ENCODE measurements at places on chromosomes 1 and 21. TPM values are rescaled to one million over a fixed set of nuclear protein-coding genes. Genes with fewer than 3 reads are reported as not detected.

- no peak for DNase-seq
These were observed 19.1 kb downstream of the USP48 start for GRCh38 chr1:21763694-21764419.

DNA sequence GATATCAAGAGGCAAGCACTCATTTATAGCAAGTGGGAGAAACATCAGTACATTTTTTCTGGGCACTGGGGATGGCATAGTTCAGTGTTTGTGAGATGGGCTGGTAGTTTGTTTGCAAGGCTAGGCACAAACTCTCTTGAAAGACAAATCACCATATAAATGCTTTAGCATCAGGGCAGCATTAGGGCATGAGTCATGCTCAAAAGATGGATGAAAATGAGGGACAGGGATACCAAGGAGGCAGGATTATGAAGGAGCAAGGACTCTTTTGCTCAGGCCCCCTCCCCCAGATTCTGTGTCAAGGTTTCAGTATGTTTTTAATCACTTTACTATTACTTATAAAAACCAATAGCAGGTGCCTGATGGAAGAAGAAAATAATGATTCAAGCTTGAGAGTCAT is 43.9 kb upstream of the CAMK1G start:
- DNase-seq, result no peak

Gene ATF3
- 9.9 TPM for total RNA-seq

- DNase-seq, result no peak
These were observed 25.5 kb downstream of the CD58 start for GRCh38 chr1:116545359-116545705.

- peak; percentile 14 for DNase-seq
These were observed 3.6 kb upstream of the FHAD1 start for GRCh38 chr1:15243275-15244043.

- DNase-seq, result no peak
These were observed 13.4 kb downstream of the DRAXIN start for GRCh38 chr1:11704691-11705475.

DNA sequence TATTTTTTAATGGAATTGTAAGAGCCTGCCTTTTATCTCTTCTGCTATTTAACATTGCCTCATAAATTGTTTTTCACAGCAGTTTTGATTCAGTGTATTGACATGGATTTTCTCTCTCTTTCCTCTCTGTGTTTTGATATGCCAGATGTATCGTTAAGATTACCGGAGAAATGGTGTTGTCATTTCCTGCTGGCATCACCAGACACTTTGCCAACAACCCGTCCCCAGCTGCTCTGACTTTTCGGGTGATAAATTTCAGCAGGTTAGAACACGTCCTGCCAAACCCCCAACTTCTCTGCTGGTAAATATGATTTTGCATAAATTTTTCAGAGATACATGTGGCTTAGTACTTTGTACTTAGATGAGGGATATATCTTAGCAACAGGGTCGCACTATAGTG is 23.1 kb upstream of the DYNLT5 start:
- no peak for DNase-seq

- no peak for DNase-seq
These were observed 301.2 kb downstream of the TGFB2 start for GRCh38 chr1:218646288-218646687.

GRCh38 chr1:205317311-205317917 is 4.1 kb downstream of the NUAK2 start:
- no peak for DNase-seq

Gene GIPC2
- 0.28 TPM for total RNA-seq

Gene ZNF648
- total RNA-seq, result not detected

DNA sequence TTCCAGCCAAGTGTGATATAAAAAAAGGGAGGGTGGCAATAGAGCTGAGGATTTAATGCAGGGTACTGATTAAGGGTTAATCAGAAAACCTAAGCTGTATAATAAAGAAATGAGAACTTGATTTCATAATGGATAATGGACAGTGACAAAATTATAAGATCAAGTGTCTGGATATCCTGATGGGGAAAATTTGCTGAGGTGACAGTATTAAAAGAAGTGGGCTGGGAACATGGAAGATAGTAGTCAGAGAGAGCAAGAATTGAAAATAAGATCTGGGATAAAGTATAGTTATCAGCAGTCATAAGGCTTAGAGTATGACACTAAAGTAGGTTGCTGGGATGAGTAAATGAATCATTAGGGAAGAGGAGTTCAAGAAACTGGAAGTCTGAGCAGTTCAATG is 627.3 kb upstream of the RGS18 start:
- no peak for DNase-seq

Gene CD84
- total RNA-seq, result not detected

DNA sequence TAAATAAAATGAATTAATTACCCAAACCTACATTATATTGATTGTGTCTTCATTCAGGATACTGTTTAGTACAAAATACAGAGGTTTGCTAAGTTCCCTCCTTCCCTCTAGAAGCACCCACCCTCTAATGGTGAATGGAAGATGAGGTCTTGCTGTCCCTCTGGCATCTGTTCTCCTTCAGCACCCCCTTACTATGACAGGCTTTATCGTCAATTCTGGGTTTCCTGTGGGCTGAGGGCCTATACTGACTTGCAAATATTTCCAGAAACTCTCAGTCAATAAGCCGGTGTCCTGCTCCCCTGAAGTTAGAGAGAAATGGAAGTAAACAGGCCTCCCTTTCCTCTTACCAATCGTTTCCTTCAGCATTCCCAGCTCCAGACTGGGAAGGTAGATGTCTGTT is 13.2 kb downstream of the LAX1 start:
- no peak for DNase-seq

DNA sequence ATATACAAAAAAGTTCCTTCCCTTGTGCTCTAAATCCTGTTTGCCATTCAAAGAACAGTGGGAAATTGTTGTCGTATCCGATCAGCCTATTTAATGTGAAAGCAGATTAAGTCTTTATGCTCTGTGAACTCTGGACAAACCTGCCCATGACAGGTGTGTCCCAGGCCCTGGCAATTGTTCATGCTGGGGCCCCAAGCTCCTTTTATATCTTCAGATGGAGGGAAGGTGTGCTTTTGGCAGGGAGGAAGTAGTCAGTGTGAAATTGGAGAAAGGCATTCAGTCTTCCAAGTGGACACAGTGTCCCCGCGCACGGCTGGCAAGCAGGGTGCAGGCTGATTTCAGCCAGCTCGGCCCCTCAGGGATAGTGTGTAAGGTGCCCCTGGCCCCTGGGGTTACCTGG is 135.1 kb upstream of the F3 start:
- no peak for DNase-seq

Gene GSTM1
- total RNA-seq, result not detected

DNA sequence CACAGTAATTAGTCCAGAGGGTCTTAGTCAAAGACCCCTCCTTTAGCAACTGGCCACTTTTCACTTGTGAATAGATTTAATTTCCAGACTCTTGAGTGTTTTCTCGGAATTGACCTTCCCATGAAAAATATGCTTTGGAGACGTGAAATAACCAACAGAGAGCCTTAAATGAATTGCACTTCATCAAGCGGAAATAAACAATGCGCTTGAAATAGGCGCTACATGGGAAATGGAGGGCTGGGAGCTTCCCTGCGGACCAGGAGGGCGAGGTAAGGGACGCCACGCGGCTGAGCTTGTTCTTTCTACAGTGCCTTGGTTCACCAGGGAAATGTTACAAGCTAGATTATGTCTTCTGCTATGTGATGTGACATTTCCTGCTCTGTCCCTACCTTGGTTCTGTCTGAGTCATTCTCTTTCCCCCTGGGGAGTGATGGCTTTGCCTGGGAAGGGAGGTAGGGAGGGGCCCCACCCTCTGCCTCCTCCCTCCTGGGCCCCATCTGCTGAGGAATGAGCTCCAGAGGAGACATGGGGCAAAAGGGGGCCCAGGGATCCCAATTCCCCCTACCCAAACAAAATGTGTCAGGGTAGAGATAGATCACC is 619.3 kb downstream of the PTPRU start:
- DNase-seq, result no peak

DNA sequence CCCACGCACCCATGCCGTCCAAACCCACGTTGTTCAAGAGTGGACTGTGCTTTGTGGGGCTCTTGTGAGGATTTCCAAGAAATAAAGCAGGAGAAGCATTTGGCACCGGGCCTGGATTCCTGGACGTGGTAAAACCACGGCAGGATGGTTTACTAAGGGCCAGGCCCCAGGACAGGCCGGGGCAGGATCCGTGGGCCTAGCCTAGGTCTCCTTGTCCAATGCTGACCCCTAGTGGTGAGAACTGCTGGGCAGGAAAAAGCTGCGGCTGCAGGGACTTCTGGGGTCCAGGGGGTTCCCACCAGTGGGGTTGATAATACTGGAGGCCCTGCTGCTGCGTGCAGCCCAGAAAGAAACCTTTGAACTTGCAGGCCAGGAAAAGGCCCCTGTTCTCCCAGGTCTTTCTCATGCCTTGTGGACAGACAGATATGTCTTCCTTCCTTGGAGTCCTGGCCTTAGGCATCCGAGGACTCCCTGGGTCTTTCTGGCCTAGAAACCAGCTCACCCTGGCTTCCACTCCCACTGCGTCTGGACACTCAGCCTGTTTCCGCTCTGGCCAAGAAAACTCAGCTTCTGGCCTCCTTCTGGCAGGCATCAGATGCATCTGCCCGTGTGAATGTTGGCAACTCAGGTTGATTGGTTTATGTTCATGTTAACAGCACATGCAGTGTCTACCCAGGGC is 106.9 kb upstream of the TMEM51 start:
- peak; percentile 81 for DNase-seq

Gene RSPO1
- total RNA-seq, result not detected

Gene OR2T6
- not detected for total RNA-seq

Gene FHL3
- total RNA-seq, result 7.2 TPM

- no peak for DNase-seq
These were observed 64.1 kb upstream of the ETV3 start for GRCh38 chr1:157202331-157202730.

DNA sequence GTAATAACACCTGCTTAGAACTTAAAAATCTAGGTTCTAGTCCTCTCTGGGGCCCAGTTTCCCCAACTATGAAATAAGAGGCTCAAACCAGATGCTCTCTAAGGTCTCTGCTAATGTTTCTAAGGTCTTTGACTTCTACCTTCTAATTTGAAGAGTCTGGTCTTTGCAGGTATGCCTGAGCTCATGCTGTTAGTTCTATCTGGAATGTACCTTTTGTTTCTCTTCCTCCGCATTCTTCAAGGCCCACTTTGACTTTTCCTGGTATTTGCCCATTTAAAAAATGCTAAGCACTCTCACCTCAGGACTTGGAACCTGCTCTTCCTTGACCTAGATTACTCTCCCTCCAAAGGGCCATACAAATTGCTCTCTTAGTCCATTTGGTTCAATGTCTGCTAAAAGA is 13.5 kb downstream of the SLC35D1 start:
- DNase-seq, result no peak

DNA sequence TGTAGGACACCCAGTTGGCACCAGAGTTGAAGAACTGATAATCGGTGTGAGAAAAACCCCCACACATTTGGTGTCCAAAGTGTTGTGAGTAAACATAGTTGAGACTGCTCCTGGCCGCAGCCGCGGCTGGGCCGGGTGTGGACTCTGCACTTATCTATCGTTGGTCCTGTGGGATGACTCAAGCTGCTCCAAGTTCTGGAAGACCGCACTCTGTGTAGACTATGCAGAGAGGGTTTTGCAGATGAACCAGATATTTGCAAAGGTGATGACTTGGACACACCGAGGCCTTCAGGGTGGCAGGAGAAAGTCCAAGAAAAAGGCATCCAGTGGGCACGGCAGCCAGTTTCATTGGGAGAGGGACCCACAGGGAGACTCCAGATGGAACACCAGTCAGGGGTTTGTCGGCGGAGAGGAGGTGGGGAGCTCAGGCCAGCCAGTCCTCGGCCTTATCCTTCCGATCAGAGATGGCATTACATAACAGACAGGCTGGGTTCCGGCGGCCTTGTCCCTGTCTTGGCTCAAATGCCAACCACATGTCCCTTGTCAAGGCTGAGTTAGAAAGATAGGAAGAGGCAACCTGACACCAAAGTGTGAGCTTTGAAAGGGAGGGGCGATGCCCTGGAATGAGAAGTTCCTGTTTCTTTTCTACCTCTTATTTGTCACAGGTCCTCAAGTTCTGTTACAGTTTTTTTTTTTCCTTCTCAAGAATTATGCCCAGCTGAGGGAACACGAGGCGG is 21.1 kb downstream of the C2CD2 start:
- peak; percentile 56 for DNase-seq

DNA sequence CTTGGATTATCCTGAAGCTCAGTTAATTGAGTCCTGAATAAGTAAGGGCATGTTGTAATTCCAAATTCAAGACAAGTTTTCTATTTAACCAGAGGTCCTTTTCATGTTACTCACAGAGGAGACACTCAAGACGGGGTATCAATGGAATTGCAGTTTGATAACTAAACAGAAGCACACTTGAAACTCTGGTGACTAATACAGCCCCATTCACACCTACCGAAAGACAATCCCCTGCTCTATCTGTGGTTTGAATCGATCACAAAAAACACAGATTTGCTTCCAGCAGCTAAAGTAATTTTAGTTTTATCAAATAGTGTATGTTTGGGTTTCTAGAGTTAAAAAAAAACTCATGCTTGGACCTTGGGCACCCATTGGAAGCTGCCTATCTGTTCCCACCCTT is 60.4 kb downstream of the TEX35 start:
- DNase-seq, result no peak

Gene SUSD4
- 2.7 TPM for total RNA-seq

- DNase-seq, result no peak
These were observed 34.4 kb upstream of the ROR1 start for GRCh38 chr1:63739452-63739851.

DNA sequence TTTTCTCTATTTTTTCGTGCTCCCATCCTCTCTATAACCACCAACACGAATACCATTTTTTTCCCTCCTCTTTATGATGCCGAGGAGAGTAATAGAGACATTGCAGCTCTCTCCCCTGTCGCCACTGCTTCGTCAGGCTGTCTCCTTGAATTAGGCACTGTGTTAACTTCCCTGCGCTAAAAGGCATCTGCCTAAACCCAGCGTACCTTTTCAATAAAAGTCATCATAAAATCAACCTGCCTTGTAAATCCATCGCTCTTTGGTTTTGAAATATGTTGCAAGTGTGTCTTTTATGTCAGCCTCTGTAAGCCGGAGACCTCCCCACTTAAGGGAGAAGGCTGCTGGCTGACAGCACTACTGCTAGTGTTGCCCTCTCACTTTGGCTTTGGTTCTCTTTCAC is 8.7 kb downstream of the RNF220 start:
- no peak for DNase-seq

Gene LRRN2
- not detected for total RNA-seq

DNA sequence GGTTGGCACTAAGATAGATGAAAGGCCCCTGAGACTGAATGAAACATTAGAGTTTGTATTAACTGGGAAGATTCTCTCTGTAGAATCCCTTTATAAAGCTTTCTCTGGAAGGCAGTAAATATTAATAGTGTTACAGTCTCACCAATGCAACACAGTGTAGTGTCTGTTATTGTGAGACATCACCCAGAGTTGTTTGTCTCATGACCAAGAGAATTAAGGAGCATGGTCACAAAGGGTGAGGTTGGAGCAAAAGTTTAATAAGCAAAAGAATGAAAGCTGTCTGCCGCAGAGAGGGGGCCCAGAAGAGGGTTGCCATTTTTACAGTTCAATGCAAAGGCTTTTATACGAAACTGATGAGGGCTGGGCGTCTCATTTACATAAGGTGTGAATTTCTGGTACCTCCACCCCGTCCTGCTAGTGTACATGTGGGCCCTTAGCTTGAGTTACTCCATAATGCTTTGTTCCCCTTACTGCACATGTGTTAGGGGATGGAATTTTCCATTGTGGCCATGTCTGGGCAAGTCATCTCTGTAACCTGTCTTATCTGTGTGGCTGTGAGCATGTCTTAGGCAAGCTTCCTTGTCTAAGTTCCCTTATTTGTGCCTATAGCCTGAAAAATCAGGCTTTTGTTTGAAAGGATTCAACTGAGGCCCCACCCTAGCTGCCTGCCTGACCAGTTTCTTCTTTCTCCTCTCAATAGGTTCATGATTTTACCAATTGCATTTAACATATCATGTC is 184.1 kb downstream of the RASAL2 start:
- DNase-seq, result no peak

Gene GDAP2
- 27.1 TPM for total RNA-seq

Measured in IMR-90 (cell line).